ENCODE measurements at places on chromosomes 3 and 15.

- DNase-seq = no peak
Measured at GRCh38 chr3:52221563-52222318, 3.7 kb downstream of the TLR9 start.

GRCh38 chr3:45567730-45568172 lies 26.8 kb upstream of the LIMD1 start:
- DNase-seq = no peak

GRCh38 chr3:143321058-143321769 lies 201.6 kb downstream of the CHST2 start:
- no peak for DNase-seq

- DNase-seq = no peak
Measured at GRCh38 chr3:146682171-146682570, 77.0 kb upstream of the PLSCR5 start.

DNA sequence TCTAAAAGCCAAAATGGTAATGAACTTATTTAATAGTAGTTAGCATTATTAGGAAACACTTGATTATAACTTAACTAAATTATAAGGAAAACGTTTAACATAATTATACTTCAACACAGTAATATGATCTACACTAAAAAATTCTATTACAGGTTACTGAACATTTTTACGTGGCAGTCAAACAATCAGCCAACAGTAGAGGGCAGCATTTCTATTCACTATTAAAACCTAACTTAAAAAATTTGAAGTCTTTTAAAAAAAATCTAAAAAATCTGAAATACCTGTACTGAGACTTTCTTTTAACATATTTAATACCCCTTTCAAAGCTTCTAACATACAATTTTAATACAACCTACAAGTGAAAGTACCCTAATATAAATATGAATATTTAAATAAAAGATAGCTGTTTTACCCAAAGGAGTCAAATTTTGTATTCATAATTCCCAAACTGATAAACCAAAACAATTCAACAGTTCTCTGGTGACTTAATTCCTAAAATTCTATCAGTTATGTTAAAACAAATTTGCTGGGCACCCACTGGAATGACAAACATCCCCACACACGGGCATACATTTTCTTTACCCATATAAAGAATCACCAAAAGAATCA lies 41.5 kb downstream of the DLG1 start:
- DNase-seq = no peak
